ENCODE measurements at places on chromosomes 7 and 10.

DNA sequence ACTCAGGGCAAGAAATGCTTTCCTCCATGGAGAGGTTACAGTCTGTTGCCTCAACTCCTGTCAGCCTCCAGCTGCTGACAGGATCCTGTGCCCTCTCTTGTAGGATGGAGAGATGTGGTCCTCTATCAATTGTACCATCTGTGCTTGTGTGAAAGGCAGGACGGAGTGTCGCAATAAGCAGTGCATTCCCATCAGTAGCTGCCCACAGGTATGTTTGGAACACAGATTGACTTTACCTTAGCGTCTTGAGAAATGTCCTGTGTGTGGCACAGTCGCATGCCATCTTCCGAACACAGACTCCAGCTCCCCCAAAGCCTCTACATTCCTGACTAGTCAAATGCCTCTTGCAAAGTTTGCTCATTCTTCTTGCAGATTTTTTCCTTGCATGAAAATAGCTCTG is 152.6 kb downstream of the BMPER start:
- no peak for DNase-seq

DNA sequence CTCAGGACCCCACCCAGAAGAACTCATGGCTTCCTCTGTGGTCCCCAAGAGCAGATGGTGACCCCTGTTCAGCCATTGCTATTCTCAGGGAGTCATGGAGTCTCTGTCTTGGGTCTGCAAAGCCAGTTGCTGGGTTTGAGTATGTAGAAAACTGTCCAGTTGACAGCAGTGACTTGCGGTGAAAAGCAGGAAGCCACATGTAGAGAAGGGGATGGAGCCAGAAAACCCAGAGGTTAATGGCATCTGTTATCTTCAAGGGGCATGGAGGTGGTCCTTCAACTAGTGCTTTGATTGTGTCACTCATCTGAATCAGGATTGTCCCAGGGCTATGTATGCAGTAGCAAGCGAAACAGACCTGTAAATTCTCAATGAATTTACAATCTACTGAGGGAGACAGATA is 86.3 kb upstream of the STK17A start:
- DNase-seq, result no peak

DNA sequence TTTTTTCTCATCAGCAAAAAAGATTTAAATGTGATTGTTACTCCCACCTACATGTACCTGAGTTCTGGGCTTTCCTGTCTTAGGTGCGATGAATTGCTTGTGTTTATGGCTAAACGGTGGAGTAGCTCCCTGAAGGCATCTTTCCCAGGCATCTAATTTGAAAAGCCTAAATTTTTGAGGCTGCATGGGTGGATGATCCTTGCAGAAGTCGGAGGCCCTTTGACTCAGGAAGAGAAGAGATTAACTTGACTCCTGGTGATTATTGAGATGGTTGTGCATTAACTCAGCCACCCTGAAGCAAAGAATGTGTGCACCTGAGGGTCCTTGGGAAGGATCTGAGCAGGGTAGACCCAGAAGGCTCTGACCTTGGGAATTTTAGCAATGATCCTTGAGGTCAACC is 155.6 kb upstream of the SEMA3C start:
- DNase-seq, result no peak

DNA sequence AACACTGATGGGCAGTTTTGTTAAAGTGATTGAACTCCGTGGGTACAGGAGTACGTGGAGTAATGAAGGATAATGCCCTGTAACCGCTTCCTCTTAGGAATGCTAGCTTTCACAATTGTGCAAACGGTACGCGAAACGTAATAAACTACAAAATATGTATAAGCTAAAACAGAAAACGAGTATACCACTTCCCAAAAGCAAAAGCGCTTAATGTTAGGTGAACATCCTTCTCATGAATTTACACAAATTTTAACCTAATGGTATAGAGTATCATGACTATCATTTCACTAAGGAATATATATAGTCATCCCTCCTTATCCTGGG is 395 bp upstream of the ZNF25 start:
- no peak for DNase-seq

- DNase-seq, result no peak
These were observed 542 bp upstream of the ZNF394 start for GRCh38 chr7:99500637-99501009.

DNA sequence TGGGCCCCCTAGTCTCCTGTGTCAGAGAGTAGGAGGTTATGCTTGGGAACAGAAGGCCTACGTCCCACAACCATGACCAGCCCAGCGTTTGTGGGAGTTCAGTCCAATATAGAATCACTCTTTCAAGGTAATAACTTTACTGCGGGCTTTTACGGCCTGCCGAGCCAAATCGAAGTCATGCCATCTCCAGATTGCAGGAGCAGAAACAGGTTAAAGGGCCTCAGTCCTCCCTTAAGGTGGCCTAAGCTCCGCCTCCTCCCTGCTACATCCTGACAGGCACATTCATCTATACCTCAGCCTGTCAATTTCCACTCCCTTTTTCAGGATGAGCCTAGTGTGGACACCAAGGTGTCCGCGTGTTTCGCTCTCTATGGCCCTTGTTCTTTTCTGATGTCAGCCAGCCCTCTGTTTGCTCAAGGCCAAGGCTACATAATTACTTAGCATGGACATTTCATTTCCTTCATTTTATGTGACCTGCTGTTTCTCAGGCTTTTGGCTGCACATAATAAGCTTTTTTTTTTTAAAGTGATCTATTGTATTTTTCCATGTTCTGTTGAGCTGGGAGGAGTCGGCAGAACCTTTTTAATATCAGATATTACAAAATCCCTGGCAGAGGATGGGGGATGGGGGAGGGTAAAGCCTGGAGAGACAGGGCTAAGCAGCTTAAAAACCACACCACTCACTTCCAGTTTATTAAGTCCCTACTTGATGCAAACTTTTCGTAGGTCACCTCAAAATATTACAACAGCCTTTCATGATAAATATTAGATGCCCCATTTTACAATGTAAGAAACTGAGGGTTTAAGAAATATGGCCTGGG is 84.6 kb downstream of the CACNB2 start:
- no peak for DNase-seq

DNA sequence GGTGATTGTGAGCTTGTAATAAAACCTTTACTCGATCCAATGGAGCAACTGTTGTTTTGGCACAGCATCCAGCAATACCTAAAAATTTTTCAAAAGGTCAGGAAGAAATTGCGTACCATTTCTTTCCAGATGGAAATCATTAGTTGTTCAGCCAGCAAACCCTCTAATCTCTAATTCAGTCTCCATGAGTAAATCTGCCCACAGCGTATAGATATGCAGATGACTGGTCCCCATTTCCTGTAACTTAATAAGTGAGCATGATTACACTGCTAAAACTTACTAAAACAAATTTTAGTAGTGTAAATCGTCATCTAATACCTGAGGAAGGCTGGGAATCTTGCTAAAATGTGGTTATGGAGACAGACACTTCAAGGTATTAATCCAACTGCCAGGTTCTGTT is 10.6 kb downstream of the SLC25A16 start:
- DNase-seq, result no peak

GRCh38 chr10:60043561-60044241 is 137.3 kb upstream of the CCDC6 start:
- no peak for DNase-seq

DNA sequence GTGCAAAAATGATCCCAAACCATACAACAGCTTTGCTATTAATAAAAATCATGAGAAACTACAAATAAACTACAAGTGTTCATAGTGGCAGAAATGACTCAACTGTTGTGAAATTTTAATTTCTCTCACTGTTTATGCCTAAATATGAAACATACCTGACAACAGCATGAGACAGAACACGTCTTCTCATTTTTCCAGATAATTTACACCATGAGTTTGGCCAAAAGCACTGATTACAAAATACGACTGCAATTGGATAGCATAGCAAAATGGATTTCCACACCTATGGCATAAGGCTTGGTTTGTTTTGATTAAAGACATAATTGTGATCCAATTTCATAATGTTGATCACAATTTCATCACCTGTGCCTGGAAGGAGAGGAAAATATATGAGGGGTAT is 608.6 kb downstream of the GATA3 start:
- no peak for DNase-seq

GRCh38 chr7:45863715-45864114 is 9.2 kb downstream of the CCDC201 start:
- DNase-seq, result peak; percentile 21

GRCh38 chr10:38605153-38605661 is 511.1 kb downstream of the ZNF37A start:
- no peak for DNase-seq

GRCh38 chr10:98404571-98405359 is 10.2 kb downstream of the PYROXD2 start:
- no peak for DNase-seq

- DNase-seq, result no peak
These were observed 98.3 kb downstream of the KCNMA1 start for GRCh38 chr10:77539147-77539935.

DNA sequence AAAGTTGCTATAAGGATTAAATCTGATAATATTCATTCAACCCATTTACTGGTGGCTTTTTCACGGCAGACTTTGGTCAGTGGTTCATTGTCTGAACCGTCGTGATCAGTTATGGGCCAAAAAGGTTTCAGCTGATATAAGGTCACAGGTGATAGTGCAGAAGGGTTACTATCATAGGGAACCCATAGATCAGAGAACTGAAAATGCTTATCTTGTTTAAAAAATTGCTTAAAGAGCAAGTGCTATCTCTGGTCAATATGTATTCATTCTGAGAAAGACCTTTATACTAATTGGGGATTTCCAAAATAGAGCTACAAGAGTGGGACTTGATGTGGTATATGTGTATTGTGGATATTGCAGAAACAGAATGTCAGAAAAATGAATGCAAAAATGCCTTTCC is 147.8 kb upstream of the SEMA3E start:
- DNase-seq, result no peak

DNA sequence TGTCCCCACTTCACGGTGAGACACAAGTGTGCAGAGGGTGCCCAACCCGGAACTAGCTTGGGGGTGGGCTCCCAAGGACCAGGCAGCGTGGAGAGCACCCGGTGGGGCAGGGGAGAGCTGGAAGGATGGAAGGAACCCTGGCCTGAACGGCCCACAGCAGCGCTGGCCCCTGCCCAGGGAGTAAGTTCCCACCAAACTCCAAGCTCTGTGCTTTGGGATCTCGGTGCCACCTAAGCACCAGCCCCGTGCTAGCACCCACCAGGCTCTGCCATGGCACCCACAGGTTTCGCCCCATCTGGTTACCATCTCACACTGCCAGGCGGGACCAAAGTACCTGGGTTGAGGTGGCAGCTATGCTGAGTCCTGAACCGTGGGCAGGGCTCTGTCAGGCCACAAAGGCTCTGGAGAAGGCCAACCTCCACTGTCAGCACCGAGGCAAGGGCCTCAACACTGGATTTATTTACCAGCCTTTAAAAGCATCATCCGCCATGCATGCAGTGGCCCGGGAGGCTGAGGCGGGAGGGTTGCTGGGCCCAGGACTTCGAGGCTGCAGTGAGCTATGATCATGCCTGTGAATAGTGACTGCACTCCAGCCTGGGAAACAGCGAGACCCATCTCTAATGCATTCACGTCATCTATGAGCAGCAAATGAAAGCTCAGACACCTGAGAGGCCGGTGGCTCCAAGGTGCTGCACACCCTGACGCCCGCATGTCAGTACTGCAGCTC is 16.0 kb downstream of the GPER1 start:
- DNase-seq, result no peak

GRCh38 chr10:114313139-114313538 is 74.1 kb downstream of the VWA2 start:
- no peak for DNase-seq

DNA sequence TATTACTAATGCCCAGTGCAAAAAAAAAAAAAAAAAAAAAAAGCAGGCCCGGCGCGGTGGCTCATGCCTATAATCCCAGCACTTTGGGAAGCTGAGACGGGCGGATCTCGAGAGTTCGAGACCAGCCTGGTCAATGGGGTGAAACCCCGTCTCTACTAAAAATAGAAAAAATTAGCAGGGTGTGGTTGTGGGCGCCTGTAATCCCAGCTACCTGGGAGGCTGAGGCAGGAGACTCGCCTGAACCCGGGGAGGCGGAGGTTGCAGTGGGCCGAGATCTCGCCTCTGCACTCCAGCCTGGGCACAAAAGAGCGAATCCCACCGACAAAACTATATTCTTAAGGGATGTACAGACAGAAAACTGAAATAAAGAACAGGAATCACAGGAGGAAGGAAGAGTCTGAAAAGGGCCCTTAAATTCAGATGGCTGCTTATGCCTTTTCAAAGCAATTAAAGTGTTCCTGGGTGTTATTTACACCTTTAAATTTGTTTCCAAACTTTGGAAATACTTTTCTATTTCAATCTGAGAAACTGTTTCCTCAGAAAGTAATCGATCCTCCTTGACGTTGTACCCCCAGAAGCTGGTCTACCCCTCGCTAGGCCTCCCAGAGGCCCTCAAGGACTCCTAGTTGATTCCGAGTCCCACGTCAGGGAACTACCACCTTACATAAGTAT is 2.0 kb upstream of the KMT2E start:
- no peak for DNase-seq

DNA sequence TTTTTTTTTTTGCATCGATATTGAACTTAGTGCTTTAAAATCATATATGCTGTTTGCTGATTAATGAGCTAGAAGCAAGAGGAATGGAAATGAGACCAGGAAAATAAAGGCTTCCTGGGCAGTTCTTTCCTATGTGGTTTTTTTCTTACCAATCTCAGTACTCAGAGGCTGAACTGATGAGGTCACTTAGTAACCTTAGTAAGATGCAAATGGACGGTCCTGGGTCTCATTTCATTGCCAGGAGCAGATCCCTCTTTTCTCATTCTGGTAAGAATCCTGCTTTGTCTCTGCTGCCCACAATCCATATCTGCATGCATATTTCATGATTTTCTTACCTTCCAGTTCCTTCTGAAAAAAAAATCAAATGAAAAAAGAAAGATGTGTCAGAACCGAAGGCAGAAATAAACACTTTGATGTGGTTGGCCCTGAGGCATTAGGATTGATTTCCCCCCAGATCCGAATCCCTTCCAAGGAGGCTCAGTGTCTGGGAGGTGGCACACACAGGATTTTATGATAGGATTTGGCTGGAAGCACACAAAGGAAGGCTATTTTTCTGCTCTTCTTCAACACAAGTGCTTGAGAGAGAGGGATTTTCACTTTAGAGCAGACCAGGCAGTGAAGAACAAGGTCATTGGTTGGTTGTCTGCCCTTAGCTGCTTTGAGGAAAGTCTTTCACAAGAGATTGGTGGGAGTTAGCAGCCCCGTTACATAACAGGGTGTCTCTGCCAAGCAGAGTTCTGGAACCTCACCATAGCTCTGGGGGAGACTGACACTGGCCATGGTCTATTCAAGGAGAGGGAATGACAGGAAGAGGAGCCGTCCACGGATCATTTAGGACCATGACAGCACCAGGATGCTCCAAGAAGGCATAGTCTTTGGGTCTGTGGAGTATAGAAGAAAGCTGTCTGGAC is 150.0 kb downstream of the CAMK1D start:
- DNase-seq, result no peak

GRCh38 chr10:69209787-69210484 is 10.2 kb upstream of the HKDC1 start:
- no peak for DNase-seq

DNA sequence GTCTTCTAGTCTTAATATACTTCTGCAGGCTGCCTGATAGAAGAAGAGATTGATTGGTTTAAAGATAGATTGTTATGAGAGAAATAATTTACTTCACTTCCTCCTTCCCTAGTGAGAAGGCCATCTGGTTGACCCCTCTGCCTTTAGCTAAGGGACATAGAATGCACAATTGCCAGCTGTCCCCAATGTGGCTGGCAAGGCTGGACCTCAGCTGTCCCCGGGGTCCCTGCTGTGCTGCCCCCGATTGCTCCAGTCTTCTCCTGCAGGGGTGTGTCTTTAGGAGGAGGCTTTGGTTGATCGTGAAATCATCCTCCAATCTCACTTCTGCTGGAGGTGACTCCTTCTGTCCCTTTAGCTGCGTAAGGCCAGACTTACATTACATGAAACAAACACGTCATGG is 388.5 kb downstream of the DPP6 start:
- no peak for DNase-seq

GRCh38 chr7:149529136-149529718 is 31.6 kb upstream of the ZNF746 start:
- DNase-seq, result peak; percentile 3
